ENCODE measurements at places on chromosomes 7 and 10.

GRCh38 chr10:104680467-104681401, 39.6 kb downstream of the SORCS3 start:
- peak; percentile 36 for DNase-seq

- no peak for DNase-seq
These were observed 55.6 kb downstream of the INPP5F start for GRCh38 chr10:119781498-119781897.

DNA sequence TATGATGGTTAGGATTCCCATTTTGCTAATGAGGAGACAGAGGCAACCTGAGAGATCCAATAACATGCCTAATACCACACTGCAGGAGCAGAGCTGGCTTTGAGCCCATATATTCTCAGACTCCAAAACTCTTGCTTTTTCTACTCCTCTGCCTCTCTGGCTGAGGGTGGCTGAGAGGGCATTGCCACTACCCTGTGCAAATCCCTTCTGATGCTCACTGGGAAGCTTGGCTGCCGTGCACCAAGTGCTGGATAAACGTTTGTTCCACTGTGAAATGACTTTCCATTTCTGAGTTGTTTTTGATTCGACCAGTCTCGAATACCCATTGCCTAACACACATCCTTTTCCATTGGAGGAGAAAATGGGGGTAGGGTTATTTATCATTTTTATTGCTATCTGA, 123.1 kb upstream of the SORCS3 start:
- no peak for DNase-seq

GRCh38 chr10:99433378-99434020, 3.1 kb upstream of the GOT1 start:
- no peak for DNase-seq

DNA sequence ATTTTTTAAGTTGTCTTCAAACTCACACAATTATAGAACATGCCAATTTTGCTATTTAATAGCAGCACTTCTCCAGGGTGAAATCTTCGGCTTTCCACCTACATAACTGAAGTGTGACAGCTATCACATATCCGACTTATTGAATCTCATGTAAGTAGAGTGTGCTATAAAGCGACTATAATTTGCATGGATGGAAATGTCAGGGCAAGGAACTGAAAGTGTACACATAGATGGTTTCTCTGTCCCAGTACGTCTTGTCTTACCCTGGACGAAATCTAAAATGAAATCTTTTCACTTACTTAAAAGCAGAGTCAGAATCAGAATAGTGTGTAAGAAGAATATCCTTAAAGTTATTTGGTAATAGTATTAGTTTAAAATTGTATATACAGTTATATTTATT, 132.3 kb downstream of the THSD7A start:
- no peak for DNase-seq

DNA sequence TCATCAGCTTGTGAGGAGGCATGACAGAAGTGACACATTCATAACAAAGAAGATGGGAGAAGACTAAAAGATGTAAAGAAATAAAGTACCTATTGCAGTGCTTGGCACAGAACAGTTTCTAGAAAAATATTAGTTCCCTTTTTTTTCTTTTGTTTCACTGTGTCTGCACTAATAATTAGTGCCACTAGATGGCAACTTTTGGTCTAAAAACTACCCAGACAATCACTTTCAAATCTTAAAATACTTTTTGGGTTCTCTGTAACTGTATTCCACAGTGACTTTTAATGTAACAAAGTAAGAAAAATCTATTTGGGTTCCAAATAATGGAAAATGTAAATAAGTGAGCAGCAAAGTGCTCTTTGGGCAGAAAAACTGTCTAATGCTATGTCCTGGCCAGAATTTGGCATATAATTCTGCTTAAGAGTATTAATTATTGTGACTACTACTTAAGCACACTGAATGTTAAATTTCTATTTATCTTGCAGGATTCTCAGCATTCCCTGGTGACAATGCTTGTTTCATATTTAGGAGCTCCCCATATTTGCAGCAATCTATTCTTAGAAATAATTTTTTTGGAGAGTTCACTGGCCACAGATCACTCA, 134.8 kb upstream of the KIF5B start:
- no peak for DNase-seq

DNA sequence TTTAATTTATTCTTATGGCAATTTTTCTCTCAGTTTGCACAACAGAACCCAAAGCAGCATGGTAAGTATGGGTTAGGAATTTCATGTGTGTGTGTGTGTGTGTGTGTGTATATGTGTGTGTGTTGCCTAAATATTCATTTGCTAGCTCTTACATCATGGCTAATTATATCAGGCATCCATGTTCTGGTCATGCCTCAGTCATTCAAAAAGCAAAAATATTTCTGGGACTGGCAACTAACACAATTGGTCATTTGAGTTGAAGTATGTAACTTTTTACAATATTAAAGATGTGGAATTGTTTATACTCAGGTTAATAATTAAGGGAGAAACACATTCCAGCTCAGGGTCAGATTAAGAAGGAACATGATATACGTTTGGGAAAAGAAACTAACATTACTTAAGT, 67.6 kb upstream of the PHYHIPL start:
- DNase-seq, result no peak

- no peak for DNase-seq
These were observed 6.5 kb upstream of the CHST3 start for GRCh38 chr10:71957546-71958275.

DNA sequence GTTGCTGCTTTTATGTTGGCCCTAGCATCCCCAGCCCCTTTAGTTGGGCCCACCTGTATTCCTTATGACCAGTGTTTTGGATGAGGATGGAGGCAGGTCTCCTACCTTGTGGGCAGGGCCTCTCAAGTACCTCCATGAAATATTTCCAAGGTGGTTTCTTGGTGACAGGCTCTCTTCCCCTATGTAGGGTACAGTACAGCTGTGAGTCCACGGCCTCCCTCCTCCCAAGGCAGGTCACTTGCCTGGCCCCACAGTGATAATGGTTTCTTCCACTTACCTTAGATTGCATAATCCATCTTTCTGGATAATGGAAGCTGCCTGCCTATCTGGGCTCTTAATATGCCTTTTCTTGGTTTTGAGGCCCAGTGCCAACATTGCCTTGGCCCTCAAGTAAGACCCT, 110.4 kb downstream of the NT5C2 start:
- DNase-seq, result no peak

GRCh38 chr7:157731126-157731525, 394.3 kb downstream of the DNAJB6 start:
- no peak for DNase-seq

GRCh38 chr7:77330169-77330882, 85.8 kb downstream of the GSAP start:
- DNase-seq, result peak; percentile 71
